NAMALWA (cell line): ENCODE measurements at places on chromosomes 3 and 15.

DNA sequence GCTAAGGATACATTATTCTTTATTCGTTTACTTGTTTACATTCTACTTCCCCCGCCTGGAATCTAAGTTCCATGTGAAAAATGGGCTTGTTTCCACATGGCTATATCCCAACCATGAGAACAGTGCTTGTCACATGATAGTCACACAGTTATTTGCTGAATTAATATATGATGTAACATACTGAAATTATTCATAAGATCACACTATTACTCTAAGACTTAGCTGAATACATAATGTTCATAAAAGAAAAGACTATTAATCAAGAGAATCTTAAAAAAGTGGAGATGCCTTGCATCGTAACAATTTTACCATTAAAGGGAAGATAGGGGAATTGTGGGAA is 6.5 kb downstream of the PBRM1 start:
- no peak for DNase-seq

GRCh38 chr3:175511219-175511785 is 652.2 kb downstream of the NAALADL2 start:
- DNase-seq, result no peak

GRCh38 chr3:129006864-129007263 is 5.8 kb downstream of the EFCC1 start:
- DNase-seq, result no peak

GRCh38 chr15:98083203-98083910 is 122.9 kb downstream of the ARRDC4 start:
- no peak for DNase-seq

DNA sequence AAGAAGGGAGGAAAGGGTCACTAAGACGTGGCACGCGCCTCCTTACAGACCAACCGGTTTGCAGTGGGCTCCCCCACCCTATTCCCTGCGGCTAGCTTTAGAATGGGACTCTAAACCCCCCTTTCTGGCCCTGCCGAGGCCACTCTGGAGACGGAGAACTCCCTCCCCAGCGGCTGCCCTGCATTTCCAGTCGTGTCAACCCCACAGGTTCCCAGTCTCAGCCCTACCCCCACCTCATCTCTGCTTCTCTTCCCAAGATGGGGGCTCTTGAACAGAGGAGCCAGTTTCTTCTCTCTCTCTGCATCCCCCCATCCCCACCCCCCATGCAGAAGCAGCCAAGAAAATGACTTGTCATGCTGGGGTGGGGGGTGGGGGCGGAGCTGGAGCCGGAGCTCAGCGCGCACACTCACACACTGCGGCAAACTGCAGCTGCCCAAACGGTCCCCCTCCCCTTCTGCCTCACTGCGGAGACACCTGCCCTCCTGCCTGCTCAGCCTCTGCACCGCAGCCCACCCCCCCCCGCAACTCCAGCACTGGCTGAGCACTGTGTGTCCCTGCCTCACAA is 871 bp downstream of the MAP1A start:
- peak; percentile 76 for DNase-seq

DNA sequence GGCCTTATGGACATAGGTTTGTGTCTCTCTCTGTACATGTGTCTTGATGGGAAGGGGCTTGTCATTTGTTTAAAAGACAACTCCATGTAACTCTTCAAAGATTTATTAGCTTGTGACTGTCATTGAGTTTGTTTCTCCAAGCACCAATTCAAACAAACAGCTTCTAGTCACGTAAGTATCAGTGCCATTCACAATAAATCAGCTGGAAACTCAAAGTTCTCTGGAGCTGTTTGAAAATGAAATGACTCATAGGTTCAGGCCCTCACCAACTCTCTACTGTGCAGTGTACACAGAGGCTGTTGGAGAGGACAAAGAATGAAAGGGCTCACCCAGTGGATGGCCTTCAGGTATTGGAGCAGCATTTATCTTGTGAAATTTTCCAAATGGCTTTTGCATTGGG is 476.3 kb downstream of the AGBL1 start:
- no peak for DNase-seq

- no peak for DNase-seq
Measured at GRCh38 chr3:122598556-122598955, 21.1 kb downstream of the PARP15 start.

- DNase-seq, result no peak
Measured at GRCh38 chr3:64440498-64440897, 215.2 kb upstream of the PRICKLE2 start.

DNA sequence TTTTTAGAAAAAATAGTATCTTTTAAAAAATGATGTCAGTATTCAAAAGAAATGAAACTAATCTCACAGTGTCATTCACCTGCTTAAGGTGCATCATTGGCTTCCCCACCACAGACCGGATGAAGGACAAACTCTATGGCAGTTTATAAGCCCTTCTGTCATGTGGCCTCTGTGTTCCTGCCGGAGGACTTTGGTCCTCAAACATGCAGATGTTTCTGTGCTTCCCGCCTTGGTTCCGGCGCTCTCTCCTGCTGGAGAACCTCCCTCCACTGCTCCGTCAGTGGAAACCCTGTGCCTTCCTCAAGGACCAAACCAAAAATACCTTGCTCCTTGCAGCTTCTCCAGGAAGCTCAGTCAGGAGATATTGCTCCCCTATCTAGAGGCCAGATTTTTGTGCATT is 326.3 kb downstream of the UACA start:
- no peak for DNase-seq

GRCh38 chr15:78421238-78421965 is 16.6 kb upstream of the IREB2 start:
- DNase-seq, result no peak

DNA sequence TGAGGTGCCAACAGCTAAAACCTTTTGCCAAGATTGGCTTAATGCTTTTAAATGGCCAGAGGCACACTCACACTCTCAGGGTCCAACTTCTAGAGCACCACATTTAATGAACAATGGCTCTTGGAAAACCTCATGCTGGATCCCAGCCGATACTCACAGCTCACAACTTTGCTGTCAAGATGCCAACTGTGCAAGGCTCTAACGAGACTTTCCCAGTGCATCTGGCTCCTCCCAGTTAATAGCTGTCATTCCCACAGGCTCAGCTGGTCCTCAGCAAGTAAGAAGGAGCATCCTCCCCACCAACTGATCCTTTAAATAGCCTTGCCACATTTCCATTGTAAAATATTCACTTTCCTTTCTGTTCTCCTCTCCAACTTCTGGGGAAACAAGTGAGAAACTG is 20.3 kb upstream of the FRMD4B start:
- DNase-seq, result no peak

- DNase-seq, result peak; percentile 69
Measured at GRCh38 chr15:67833710-67834511, 5.9 kb downstream of the RNU6-1 start.

DNA sequence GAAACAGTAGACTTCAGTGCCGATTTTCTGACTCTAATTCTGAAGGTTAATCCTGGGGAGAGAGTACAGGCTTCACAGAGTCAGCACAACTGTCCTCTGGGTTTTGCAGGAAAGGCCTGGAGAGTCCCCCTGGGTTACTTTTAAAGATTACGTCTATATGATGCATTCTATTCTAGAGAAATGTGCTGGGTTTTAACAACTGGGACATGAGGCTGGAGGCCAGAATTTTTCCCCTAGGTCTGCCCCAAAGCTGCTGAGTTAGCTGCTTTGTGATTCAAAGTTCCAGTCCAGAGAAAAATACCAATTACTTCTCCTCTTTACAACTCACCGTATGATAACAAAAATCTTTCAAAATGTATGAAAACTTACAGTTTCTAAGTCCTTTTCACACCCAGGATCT is 240.7 kb upstream of the TPRG1 start:
- DNase-seq, result no peak

DNA sequence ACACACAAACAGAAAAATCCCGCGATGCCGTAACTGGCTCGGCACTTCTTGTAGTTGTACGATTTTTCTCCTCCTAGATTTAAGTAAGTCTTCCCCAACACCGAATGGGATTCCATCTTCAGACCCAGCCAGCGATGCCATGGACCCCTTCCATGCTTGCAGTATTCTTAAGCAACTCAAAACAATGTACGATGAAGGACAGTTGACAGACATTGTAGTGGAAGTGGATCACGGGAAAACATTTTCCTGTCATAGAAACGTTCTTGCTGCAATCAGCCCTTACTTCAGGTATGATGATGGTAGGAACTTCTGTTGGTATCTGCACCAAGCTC is 763 bp downstream of the KBTBD8 start:
- DNase-seq, result peak; percentile 40

GRCh38 chr15:51108933-51109550 is 14.3 kb upstream of the TNFAIP8L3 start:
- no peak for DNase-seq

GRCh38 chr3:99645277-99646106 is 7.1 kb downstream of the COL8A1 start:
- peak; percentile 47 for DNase-seq

- no peak for DNase-seq
Measured at GRCh38 chr15:57018151-57018550, 99.7 kb downstream of the TCF12 start.

DNA sequence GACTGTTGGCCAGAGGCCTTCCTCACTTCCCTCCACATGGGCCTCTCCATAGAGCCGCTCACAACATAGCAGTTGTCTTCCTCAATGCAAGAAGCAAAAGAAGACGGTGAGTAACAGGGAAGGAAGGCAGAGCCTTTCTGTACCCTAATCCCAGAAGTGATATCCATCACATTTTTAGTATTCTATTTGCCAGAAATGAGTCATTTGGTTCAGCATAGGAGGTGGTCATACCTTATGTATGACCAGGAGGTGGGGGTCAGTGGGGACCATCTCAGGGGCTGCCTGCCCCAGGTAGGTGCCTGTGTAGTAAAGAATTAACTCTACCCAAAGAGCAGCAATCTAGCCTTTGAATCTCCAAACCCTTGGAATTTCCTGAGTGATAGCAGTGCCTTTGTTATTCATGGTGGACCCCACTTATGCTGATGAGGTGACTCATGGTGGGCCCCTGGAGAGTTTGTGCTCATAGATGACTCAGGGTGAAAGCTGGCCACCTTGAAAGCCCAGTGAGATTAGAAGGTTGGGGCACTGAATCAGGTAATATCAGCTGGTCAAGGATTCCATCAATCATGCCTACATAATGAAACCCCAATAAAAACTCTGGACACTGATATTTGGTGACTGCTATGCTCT is 323.9 kb upstream of the IGF1R start:
- no peak for DNase-seq

DNA sequence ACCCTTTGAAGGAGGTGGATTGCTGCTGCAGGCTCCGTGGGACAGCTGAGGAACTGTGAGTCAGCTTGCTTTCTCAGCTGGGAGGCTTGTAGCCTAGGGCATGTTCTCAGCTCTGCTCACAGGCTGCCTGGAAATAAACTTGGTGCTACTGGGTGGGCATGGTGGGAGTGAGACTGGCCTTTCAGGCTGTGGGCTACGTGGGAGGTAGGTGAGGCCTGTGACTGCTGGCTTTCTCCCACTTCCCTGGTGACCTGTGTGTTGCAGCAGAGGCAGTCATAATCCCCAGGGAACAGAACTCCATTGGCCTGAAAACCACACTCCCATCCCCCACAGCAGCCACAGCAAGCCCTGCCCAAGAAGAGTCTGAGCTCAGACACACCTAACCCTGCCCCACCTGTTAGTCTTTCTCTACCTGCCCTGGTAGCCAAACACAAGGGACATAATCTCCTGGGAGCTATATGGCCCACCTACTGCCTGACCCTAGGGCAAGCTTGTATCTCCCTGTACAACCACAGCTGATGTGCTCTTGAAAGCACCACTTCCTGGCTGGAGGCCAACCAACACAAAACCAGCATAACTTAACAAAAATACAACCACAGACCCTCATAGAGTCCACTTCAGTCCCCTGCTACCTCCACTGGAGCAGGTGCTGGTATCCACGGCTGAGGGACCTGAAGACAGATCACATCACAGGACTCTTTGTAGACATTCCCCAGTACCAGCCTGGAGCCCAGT is 236.5 kb downstream of the SQOR start:
- no peak for DNase-seq

DNA sequence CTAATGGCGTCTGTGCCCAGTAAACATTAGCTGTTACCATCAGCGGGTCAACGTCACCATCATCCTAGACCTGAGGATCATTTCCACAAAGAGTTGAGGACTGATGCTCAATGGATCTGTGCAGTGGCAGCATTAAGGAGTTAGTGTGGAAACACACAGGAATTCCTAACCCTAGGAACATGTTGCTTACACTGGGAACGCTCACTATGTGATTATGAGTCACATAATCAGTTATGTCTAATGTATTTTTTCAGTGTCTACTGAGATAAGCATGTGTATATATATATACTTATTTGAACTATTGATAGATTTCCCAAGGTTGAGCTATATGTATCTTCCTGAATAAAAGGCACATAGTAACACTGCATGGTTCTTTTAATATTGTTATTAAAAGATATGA is 19.0 kb downstream of the ARNT2 start:
- no peak for DNase-seq

DNA sequence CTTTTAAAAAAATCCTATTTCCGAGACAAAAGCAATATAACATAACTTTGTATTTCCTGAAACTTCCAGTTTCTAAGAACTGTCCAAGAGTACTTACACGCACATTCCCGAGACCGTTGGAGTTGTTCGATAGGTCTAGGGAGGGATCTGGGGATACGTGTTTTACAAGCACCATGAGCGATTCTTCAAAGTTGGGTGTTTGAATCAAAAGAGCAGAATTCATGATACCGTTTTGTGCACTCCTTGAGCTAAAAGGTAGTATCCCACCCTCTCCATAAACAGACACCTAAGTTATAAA is 700 bp upstream of the EDEM1 start:
- peak; percentile 61 for DNase-seq

GRCh38 chr3:138945709-138946662 is 951 bp downstream of the FOXL2 start:
- DNase-seq, result no peak

- no peak for DNase-seq
Measured at GRCh38 chr3:171028779-171029232, 2.3 kb upstream of the SLC2A2 start.

GRCh38 chr15:63385911-63386531 is 4.4 kb upstream of the CA12 start:
- DNase-seq, result no peak

GRCh38 chr3:151268267-151269235 is 9.8 kb downstream of the P2RY14 start:
- no peak for DNase-seq

DNA sequence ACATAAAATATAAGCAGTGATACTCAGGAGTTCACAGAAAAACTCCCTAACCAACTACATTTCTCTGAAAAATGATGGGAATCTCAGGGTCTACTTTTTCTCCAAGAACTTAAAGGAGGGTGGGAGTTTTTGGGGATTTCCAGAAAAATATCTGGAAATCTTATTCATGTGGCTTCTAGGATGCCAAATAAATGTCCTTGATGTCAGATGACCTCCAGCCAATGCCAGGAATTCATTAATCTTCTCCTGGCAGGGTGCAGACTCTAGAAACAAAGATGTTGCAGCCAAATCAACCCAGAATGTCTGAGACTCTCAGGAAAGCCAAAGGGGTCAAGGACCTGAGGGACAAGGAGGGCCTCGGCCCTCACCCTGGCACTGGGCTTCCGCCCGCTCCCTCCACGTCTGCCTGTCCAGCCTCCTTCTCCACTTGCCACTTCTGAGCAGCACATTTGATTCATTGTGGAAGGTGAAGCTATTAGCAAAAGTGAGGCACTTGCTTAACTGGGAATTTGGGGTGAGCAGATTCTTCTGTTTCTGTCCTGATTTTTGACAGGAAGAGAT is 61.9 kb upstream of the HEG1 start:
- DNase-seq, result no peak
